ENCODE measurements at places on chromosomes 7 and 10.

GRCh38 chr10:12797471-12798262, 203.8 kb downstream of the CCDC3 start:
- no peak for DNase-seq

GRCh38 chr10:14184841-14185315, 145.8 kb downstream of the FRMD4A start:
- no peak for DNase-seq

DNA sequence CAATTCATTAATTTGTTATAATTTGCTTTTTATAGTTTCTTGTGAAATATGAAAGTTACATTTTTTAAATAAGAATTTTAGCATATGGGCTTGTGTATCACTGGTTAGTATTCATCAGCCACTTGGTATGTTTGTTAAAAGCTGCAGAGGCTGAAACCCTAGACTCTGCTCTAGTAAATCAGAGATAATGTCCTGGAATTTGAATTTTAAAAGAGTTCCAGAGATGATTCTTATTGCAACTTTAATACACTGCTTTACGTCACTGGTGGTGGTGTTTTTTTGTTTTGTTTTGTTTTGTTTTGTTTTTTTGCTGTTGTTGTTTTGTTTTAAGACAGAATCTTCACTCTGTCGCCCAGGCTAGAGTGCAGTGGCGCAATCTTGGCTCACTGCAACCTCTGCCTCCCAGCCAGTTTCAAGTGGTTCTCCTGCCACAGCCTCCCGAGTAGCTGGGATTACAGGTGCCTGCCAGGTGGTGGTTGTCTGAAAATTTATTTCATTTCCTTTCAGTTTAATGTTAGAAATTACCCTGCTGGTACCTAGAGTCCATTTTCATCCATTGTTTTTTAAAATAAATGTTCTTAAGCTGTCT, 43.8 kb downstream of the PTPN12 start:
- DNase-seq: no peak

- DNase-seq: no peak
Measured at GRCh38 chr10:65125212-65125611, 1604.0 kb downstream of the REEP3 start.

- no peak for DNase-seq
Measured at GRCh38 chr7:25864511-25864910, 287.5 kb upstream of the NFE2L3 start.

- no peak for DNase-seq
Measured at GRCh38 chr7:26490640-26491624, 199.3 kb downstream of the SNX10 start.

DNA sequence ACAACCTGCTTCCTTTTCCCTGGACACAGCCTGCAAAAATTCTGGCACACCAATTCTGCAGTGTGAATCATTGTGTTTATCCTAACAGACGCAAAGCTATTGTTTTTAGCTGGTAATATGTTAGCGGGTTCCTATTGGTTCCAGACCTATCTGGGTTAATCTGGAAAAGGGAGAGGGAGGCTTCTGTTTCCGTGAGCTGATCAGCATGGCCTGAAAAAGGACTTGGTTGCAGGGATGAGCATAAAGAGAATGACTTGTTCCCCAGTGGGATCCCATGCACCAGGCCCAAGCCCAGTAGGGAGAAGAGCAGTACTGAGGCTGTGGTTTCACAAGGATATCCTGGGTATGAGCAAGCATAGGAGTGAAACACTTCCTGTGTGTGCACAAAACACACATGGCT, 78.4 kb downstream of the PDE1C start:
- DNase-seq: no peak

- no peak for DNase-seq
Measured at GRCh38 chr7:71538210-71538609, 406.3 kb downstream of the GALNT17 start.

DNA sequence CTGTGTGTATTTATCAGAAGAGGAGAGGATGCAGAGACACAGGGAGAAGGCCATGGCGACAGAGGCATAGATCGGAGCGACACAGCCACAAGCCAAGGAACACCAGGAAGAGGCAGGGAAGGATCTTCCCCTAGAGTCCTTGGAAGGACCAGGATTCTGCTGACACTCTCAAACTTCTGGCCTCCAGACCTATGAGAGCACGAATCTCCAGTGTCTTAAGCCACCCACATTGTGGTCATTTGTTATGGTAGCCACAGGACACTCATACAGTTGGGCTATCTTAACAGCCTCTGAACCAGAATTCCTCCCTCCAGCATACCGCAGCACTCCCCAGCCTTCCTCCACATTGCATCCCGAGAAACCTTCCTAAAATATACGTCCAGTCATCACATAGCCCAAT, 367.0 kb upstream of the MGMT start:
- no peak for DNase-seq
